RPMI7951 (cell line): ENCODE measurements at places on chromosomes 2 and 18. TPM values are rescaled to one million over a fixed set of nuclear protein-coding genes. Genes with fewer than 3 reads are reported as not detected.

DNA sequence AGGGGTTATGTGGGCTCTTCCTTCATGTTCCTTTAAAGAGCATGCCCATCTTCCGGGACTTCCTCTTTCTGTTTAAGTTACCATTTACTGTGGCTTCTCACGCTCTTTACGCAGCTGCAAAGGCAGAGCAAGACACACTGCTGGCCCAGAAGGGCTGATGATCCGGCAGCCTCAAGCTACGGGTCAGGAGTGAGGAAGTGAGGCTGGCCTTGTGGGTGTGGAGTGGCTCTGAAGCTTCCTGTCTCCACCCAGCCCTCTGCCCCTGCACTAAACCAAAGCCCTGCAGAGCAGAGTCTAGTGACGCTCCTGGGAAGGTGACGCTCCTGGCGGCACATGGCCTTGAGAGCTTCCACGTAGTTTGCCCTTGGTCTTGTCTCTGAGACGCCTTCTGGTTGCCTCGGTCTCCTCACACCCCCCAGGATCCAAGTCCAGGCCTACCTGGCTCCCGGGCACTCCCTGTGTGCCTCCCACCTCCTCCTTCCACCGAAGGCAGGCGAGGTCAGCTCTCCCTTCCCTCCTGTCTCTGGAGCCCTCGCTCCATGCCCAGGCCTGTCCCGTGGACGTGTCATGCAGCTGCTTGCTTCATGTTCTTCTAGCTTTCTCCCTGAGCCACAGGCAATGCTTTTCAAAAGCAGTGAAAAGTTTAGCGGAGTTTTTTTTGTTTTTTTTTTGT, 50.3 kb downstream of the ARL4C start:
- DNase-seq, result no peak

KIF5C gene
- total RNA-seq, result 0.12 and 0.29 TPM in 2 replicates

GRCh38 chr2:219109471-219109870, 48.8 kb upstream of the IHH start:
- DNase-seq, result no peak

PAX8 gene
- 5.4 and 12.6 TPM in 2 replicates for total RNA-seq

DNA sequence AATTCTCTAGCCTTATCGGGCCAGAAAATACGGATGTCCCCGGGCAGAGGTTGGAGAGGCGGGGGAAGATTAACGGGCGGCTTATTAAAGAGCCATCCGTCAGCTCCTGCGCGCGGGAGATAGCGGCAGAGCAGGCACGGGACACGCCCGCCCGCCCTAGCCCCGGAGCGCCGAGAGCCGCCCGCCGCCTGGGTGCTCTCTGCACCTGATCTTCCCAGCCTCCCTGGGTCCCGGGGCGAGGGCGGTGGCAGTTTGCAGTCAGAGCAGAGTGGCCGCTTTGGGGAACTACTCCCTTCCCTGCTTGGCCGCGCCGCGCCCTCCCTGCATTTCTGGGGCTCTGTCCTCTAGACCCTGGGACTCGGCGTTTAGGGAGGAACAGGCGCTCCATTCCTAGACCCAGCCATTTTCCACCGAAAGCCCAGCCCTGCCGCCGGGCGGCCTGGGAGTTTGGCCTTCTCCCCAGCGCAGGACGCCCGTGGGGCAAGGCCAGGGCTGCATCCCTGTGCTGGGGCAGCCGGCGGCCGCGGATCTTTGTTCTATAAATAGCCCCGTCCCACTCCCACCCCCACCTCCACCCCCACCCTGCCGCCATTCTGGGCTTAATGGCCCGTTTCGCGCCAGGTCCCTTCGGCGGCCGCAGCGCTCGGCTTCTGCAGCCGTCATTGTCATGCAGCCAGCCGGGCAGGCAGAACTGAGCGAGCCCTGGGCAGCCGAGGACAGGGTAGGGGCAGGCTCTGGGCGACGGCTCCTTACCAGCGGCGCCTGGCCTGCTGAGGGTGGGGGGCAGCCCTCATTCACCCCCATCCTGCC, 6.6 kb downstream of the GAD1 start:
- no peak for DNase-seq
